Occipital lobe (tissue), 3 donors: ENCODE measurements at places on chromosomes 4 and X. TPM values are rescaled to one million over a fixed set of nuclear protein-coding genes. Genes with fewer than 3 reads are reported as not detected.

GRCh38 chr4:95517576-95518345 lies 31.0 kb downstream of the UNC5C start:
- no peak for DNase-seq

DNA sequence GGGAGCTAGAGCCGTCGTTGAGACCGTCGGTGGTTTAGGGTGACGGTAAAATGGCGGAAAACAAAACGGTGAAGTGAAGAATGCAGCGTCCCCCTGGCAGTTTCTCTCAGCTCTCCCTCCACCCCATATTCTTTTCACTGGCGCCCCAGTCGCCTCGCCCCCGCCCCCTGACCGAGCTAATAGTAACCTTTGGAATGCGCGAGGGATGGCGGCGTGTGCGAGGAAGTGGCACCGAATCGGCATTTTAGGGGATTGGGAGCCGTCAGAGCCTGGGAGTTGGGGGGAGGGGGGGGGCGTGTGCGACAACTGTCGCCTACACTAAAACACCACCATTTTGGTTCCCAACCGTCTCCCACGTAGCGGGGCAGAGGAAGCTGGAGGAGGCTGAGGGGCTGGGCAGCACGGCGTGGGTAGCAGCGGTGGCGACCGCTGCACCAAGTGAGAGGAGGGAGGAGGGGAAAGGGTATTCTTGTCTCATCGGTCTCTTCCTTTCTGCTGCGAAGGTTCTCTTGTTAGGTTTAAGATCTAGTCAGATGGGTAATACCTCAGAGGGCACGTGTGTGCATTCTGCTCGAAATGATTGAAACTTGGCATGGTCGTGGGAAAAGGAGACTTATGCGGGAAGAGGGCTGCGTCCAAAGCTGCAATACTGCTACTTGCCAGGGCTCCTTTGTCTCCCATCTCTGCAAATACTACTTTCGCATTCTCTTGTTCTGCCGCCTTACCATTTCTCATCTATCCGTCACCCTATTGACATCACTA lies 840 bp downstream of the ZNF711 start:
- no peak for DNase-seq

GRCh38 chrX:7993873-7994272 lies 66.7 kb upstream of the PNPLA4 start:
- DNase-seq, result no peak

DNA sequence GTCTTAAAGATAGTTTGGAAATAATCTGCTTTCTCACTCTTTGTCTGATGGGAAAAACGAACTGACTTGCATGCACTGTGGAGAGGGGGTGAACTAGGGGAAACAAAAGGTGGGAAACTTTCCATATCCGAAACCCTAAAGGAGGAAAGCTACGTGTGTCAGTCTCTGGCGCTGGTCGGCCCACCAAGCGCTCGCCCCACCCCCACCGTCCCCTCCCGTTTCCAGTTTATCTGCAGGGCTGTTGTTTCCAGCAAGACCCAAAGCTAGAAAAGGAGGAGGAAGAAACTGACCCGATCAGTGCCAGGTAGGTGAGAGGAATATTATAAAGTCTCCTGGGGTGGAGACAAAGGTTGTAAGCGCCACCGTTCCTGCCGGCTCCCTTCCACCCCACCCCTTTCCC lies 552 bp downstream of the TCEAL9 start:
- DNase-seq, result no peak

DNA sequence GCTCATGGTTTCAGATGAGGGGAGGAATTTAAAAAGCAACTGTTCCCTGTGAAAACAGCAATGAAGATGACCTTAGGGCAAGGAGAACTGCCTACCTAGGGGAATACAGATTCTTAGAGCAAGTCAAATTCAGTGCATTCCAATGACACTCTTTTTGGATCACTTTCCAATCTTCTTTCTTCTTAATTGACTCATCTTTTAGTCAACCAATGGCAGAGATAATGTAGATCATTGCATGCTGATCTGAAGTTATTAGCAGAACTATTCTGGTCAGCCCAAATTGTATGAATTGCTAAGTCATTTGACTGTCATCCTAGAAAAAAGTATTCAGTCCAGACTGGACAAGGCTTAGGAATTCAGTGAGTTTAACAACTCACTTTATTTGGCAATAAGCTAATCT lies 12.6 kb upstream of the NR3C2 start:
- DNase-seq, result no peak

GNRHR gene
- total RNA-seq, result not detected
